Memory B cell (primary cell): ENCODE measurements at places on chromosomes 1 and 21.

GRCh38 chr1:206898915-206899431, 1.7 kb downstream of the IL24 start:
- DNase-seq, result no peak

DNA sequence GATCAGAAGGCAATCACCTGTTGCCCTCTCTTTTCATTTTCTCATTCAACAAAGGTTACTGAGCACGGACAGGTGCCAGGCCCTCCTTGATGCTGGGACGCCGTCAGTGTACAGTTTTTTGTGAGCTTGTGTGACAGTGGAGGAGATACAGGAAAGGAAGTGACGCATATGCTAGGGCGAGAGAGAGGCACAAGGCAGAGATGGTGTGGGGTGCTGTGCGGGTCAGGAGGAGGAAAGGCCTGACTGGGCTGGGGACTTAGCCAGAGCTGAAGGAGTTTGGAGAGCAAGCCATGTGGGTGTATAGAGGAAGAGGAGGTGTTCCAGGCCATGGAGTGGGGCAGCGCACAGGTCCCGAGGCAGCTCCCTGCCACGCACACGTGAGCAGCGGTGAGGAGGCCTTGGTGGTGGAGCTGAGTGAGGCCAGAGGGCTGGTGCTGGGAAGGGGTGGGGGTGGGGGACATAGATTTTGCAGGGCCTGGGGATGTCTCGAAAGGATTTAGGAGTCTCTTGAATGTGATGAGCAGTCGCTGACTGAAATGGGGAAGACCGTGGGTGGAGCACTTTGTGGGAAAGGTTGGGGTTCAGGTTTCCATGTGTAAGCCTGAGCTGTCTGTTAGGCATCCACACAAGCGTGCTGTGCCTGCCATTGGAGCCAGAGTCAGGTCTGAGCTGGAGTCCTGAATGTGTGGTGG, 46.0 kb downstream of the TRAPPC10 start:
- DNase-seq, result no peak

DNA sequence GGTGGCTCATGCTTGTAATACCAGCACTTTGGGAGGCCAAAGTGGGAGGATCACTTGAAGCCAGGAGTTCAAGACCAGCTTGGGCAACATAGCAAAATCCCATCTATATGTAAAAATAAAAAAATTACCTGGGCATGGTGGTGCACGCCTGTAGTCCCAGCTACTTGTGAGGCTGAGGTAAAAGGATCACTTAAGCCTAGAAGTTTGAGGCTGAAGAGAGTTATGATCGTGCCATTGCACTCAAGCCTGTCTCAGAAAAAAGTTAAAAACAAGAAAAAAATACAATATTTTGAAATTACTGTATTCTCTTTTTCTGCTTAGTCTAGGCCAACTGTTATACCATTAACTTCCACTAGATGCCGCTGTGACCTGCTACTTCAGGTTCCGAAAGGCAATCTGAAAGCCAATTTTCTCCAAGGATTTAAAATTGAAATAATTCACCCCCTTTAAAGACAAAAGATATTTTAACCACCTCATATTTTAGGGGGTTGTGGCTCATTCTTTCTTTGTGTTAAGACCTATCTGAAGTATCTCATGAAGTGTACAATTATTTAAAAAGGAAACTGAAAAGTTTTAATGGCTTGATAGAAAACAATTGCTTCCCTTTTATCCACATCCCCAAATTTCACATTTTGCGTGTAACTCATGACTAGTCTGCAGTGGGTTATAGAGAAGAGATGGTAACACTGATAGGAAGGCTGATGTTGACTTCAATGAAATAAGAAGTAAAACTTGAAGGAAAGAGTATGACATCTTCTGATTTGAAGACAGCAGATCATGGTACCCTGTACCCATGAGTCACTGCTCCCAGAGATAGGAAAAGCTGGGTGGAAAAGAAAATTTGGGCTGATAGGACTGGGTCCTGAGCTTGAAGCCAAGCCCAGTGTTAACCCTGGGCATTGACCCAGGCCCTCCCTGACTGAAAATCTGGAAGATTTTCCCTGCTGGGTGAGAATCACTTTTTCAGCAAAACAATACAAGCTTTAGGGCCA, 24.4 kb upstream of the CLDN14 start:
- DNase-seq, result peak; percentile 27

GRCh38 chr21:15210235-15210678, 145.5 kb upstream of the NRIP1 start:
- DNase-seq, result no peak

GRCh38 chr1:93607814-93608186, 73.8 kb downstream of the BCAR3 start:
- DNase-seq, result no peak
